Fibroblast of skin of right biceps (primary cell): ENCODE measurements at places on chromosomes 12 and 14.

GRCh38 chr12:32970465-32971110, 74.0 kb upstream of the PKP2 start:
- DNase-seq, result no peak

GRCh38 chr12:90690120-90690519, 264.9 kb downstream of the CCER1 start:
- DNase-seq, result no peak

DNA sequence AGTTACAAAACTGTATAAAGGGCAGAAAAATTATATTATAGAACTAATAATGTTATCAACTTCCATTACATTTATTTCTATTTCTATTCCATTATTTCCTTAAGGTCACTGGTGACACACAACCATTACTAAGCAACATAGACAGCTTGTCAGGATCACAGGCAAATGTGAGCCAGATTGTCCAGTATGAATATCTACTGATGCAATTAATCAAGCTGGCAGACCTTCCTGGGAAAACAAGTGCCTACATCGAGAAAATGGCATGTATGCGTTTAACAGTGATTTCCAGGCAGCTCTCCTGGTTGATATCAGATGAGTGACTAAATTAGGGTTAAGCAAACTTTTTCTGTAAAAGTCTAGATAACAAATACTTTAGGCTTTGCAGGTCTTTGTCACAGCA, 36.9 kb upstream of the TSPAN8 start:
- no peak for DNase-seq

DNA sequence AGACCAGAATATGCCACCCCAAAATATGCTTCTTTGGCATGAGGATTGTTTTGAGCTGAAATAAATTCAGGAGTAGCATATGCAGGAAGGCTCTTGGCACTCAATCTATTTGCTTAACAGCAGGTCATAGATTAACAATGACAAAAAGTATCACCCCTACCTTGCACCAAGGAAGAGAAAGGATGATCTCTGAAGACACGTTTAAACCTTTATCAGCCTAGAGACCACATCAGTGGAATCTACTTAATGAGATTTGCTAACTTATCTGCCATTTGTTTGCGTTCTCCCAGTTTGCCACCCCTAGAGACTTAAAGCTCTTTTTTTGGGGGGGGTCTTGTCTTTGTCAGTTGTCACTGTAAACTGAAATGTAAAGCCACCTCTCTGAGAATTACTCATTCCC, 1278.7 kb upstream of the USP15 start:
- no peak for DNase-seq

GRCh38 chr14:73634011-73634833, 10.6 kb upstream of the DNAL1 start:
- DNase-seq, result no peak

DNA sequence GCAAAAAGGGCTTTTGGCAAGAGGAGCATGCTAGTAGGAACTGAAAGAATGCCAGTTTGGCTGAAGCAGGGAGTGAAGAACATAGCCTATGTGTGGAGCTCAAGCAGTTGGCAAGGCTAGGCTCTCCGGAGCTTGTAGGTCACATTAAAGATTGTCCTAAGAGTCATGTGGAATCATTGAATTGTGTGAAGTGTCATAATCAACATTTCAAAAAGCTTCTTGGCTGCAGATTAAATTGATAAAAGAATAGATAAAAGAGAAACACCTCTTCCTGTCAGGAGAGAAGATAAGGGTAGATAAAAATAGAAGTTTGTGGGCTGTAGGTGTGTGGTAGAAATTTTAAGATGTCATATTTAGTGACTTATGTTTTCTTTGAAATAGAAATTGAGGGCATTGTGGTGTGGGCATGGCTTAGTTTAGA, 36.1 kb downstream of the CPSF6 start:
- DNase-seq, result no peak

- no peak for DNase-seq
These were observed 143.8 kb downstream of the ACSS3 start for GRCh38 chr12:81221681-81222080.
